ENCODE measurements at places on chromosomes 4 and X. TPM values are rescaled to one million over a fixed set of nuclear protein-coding genes. Genes with fewer than 3 reads are reported as not detected.

The ACE2 gene
- not detected for total RNA-seq

The ALAS2 gene
- 8.5 TPM for total RNA-seq

The HSFX3 gene
- not detected for total RNA-seq

The GLUD2 gene
- total RNA-seq, result 2.5 TPM

The SPATA18 gene
- total RNA-seq, result 8.0 TPM

The ODAPH gene
- total RNA-seq, result not detected

The ING2 gene
- total RNA-seq, result 7.9 TPM

The SGMS2 gene
- total RNA-seq, result 119 TPM

The S100P gene
- total RNA-seq, result not detected

The PFKFB1 gene
- not detected for total RNA-seq

The MAGEE1 gene
- 3.7 TPM for total RNA-seq

The MTMR8 gene
- 12.1 TPM for total RNA-seq

The PRPS1 gene
- total RNA-seq, result 34.0 TPM
